Nucleus accumbens (tissue), 56 donors: ENCODE measurements at places on chromosomes 1 and 21.

GRCh38 chr1:148315071-148315811 lies 163.2 kb upstream of the NBPF11 start:
- DNase-seq, result no peak

- DNase-seq, result no peak
Observed at GRCh38 chr1:5885471-5886139, 106.6 kb downstream of the NPHP4 start.

GRCh38 chr1:21916447-21917238 lies 20.5 kb downstream of the HSPG2 start:
- no peak for DNase-seq

- no peak for DNase-seq
Observed at GRCh38 chr1:233672732-233673131, 58.8 kb downstream of the KCNK1 start.

DNA sequence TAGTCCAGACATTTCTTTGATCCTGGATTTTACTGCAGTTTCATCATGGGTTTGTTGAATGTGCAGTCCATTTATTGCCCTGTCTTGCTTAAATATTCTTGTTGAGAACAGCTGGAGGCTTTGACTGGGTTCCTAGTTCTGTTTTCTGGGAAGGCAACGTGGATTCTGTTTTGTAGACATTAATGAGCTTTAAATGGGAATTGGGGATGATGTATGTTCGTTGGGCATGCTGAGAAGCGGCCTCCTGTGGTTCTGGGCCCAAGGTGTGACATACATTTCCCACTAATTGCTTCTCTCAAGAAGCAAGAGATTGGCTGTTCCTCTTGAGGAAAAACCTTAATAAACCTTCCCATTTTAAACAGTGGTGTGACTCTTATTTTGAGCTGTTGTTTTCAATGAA lies 22.9 kb downstream of the INKA2 start:
- DNase-seq, result no peak

DNA sequence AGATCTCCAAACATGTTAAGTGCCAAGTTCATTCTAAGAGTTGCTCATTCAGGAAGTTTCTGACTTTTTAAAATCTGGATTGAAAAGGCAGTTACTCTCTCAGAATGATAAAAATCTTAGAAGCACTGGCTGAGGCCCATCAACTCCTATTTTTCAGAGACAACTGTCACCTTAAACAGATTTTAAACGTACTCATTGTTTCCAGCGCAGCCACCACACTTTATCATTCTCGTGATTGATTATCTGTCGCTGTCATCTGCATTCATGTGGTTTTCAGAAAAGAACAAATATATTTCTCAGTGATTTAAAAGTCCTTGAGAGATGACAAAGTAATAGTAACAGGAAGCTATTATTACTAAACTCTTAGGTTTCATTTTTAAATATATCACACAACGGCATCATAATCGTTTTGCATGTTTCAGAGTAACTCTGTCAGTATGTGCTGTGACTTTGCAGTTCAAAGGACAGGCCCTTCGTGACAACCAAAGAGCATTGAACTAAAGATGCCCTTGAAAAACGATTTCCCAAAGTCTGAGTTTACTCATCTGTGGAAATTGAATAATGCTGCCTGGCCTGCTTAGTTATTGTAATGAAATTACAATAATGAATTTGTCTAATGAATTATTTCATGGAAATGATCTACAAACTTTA lies 14.9 kb upstream of the KCNK1 start:
- DNase-seq, result no peak
